ENCODE measurements at places on chromosomes 11 and 22.

- DNase-seq: no peak
Observed at GRCh38 chr22:39174498-39175352, 22.2 kb upstream of the CBX7 start.

GRCh38 chr11:11498195-11498594, 123.6 kb downstream of the GALNT18 start:
- DNase-seq: no peak

DNA sequence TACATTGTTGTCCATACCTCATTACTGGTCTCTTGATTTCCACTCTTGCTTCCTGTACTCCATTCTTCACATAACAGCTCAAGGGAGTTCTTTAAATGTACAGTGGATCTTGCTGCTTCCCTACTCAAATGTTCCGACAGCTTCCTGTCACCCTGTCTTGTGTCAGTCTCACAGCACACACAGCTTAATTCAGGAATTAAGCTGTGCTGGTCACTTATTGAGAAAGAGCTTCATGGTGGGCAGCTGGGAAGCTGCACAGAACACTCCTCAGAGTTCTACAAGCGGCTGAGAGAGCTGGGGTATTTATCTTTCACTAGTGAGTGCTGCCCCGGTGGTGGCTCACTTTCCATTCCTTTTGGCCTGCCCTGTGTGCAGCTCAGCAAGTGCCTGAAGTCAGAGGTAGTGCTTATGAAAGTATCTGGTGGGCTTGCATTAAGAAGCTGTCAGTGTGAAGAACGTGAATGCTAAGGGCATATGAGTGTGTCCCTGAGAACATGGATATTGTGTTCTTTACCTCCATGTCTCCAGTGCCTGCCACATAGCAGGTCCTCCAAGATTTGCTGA, 48.7 kb downstream of the KCNQ1OT1 start:
- no peak for DNase-seq

DNA sequence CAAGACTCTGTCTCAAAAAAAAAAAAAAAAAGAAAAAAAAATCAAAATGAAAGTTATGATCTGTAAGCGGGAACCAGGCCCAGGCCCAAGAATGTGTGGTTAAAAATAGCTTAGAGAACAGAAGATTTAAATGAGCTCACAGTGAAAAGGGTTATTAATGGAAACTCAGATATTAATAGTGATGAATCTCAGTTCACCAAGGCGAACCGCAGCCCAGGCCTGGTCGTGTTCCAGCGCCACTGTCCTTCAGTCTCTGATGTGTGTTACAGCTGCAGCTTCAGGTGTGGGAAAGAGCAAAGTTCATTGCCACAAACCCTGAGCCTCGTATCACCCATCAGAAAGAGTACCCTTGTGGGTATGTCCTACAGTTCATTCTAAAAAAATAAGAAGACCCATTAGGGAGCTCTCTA, 107.1 kb downstream of the GAB2 start:
- no peak for DNase-seq

GRCh38 chr11:109037856-109038780, 373.2 kb downstream of the DDX10 start:
- DNase-seq: no peak

DNA sequence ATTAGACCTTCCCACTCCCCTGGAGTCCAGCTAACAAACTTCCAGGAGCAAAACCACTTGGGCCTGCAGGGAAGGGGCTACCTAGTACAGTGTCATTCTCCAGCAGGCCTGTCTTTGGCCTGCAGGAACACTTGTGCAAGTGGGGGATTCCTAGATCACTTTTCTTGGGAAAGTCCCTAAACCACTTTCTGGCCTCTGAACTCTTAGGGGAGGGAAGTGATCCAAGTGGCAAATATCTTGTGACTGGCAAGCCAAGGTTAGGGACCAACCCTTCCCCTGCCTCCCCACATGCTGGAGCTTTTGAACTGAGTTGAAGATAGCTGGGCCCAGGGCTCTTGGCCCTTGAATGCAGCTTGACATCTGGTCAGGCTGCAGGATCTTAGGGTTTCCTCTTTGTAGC, 17.2 kb downstream of the PPFIBP2 start:
- DNase-seq: no peak

- DNase-seq: no peak
Observed at GRCh38 chr11:8043756-8044155, 37.3 kb upstream of the TUB start.

DNA sequence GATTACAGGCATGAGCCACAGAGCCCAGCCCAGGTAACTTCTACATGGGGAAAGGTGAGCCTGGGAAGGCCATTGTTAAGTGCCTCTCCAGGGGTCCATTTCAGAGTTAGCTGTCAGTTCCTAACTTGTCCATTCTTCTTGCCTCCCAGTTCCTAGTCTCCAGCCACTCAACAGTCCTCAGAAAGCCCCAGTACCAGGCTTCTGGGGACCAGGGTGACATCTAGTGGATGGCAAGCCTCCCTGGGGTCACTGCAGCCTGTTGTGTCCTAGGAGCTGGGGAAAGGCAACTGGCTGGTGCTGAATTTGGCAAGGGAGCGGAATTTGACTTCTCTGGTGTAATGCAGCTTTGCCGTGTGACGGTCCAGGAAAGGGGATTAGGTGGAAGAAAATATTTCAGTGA, 2.1 kb downstream of the LGALS12 start:
- no peak for DNase-seq

- no peak for DNase-seq
Observed at GRCh38 chr22:36136988-36137387, 23.6 kb downstream of the APOL3 start.

- no peak for DNase-seq
Observed at GRCh38 chr11:45928535-45929215, 6.2 kb downstream of the LARGE2 start.

GRCh38 chr11:29957431-29957830, 59.4 kb downstream of the KCNA4 start:
- DNase-seq: no peak

- no peak for DNase-seq
Observed at GRCh38 chr11:65776710-65777141, 4.0 kb downstream of the AP5B1 start.

DNA sequence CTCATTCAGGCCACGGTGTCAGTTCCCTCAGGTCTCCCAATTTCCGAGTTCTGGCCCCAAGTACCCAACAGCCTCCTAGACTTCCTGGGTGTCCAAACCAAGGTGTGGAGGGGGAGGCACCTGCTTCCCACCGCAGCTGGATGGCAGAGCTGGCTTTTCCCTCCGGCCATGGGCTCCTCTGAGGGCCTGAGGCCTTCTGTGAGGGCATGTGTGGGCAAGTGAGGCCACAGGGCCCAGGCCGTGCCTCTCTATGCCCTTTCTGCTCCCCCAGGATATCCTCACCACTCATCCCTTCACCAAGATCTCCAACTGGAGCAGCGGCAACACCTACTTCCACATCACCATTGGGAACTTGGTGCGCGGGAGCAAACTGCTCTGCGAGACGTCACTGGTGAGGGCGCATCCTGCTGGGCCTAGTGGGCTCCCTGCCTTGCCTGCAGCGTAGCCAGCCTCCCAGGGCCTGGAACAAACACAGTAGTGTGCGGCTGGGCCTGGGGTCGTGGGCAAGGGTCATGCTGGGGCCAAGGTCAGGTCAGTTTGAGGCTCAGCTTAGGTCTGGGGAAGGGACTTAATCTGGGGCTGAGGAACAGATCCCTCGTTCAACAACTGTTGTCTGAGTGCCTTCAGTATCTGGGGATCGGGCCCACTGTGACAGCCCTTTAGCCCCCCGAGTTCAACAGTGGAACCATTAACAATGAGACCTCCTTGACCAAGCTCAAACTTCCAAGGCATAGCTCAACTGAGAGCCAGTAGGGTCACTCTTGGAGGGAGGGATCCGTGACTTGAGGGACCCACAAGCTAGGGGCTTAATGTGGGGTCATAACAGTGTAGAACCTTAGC, 85.8 kb downstream of the MYO7A start:
- no peak for DNase-seq

- no peak for DNase-seq
Observed at GRCh38 chr11:22478169-22478568, 140.0 kb downstream of the SLC17A6 start.

DNA sequence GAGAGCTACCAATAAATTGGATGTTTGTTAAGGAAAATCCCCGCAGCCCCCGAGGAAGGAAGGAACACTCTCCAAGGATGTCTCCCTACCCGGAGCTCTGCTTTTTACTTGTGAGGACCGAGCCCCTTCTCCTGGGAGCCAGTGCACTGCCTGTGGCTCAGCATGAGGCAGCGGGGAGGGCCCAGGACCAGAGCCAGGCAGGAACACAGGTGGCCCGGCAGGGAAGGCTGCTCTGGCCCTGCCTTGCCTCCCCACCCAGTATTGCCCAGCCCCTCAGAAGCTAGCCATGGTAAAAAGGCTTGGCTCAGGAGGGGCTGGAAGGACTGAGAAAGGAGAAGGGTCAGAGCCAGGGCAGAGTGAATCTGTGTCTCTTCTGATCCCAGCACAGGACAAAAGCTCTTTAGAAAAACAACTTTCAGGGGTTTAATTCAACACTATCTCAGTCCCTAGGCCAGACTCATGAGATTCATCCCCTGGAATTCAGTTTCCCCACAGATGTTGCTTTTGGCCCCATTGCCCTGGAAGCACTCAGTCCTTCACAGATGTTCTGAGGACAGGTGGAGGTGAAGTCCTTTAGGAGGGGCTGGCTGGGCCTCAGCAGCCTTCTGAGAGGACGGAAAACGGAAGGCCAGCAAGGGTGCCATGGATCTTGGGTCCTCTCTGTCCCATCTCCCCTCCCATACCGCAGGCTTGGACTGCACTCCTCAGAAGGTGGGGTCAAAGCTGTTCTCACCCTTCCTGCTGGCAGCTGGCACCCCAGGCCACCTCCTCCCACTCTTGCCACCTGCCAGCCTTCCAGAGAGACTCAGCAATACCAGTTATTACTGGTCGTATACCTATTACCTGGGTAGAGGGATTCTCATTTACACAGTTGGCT, 318.9 kb downstream of the NTM start:
- no peak for DNase-seq

GRCh38 chr11:107243929-107244328, 213.7 kb downstream of the CWF19L2 start:
- DNase-seq: no peak

DNA sequence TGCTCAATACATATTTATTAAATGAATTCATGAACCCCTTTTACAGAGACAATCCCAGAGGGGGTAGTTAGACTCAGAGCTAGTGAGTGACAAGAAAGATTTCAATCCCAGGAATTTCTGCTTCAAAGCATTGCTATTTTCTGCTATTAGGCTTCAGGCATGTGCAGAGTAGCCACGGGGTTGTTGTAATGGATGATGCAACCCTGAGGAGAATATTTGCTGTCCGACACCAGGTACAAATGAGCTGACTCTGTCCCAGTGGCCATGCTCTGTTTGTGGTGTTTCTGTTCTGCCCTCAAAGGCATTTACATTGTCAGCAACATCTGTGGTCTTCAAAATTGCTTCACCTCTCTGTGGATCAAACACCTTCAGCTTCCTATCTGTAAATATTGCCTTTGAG, 102.6 kb downstream of the CSNK2A3 start:
- DNase-seq: no peak

DNA sequence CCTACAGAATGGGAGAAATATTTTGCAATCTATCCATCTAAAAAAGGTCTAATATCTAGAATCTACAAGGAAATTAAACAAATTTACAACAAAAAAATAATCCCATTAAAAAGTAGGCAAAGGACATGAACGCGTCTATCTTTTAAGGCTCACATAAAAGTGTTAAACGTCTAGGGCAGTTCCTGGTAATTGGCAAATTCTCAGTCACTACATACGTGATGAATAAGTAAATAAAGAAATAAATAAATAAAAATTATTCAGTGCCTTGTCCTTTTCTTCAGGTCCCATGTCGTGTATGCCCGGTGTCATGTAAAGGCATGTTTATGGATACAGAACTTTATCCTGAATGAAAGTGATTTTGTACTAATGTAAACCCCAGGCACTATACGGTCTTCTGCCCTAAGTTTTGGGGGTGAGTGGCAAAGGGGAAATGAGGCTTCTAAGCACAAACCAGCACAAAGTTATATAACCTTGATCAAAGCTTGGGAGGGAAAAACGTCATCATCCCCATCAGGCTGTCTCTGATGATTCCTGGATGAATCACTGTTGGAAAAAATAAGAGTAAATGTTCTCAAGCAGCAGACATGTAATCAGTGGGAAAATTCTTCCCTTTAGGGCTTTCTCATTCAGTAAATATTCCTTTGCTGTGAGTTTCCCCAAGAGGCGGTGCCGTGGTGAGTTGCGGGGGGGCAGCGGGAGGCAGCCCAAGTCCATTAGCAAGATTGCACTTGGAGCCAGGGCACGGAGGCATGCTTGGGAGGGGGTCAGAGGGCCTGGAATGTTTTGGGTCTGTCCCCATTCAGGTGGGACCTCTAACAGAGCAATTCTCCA, 30.4 kb upstream of the MICAL2 start:
- no peak for DNase-seq

- no peak for DNase-seq
Observed at GRCh38 chr11:64251016-64251752, at the start of gene PLCB3. Gene PLCB3, plus strand, starts transcription at chr11:64251530. Its CDS starts 120 bp downstream, at chr11:64251650.

DNA sequence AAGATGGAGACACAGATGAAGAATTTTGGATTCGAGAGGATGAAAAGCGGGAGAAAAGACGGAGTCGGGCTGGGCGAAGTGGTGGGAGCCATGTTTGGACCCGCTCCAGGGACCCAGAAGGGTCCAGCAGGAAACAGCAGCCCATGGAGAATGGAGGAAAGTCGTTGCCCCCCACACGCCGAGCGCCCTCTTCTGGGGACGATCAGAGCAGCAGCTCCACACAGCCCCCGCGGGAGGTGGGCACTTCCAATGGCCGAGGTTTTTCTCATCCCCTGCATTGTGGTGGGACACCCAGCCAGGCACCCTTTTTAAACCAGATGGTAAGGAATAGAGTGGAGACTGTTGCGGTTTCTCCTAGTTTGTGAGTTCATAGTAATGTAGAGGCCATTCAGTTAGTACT, 22.8 kb upstream of the SLC25A18 start:
- DNase-seq: no peak

DNA sequence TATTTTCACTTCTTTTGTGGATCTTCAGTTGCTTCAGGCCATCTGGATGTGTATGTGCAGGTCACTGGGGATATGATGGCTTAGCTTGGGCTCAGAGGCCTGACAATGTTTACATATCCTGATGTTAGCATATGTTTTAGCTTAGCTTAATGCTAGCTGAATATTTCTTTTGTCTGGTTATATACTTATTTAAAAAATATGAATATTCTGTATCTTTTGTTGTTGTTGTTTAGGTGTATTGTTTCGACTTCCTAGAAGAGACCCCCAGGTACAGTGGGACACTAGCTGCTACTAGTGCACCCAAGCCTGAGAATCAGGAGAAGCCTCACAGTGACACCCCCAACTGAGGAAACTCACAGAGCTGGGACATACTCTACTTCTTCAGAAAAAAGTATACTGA, at the start of gene KDM4E:
Gene KDM4E (plus strand): TSS at position 301 of the 400 bp plus-strand sequence. CDS start 300 bp downstream, outside the sequence.
- DNase-seq: no peak

DNA sequence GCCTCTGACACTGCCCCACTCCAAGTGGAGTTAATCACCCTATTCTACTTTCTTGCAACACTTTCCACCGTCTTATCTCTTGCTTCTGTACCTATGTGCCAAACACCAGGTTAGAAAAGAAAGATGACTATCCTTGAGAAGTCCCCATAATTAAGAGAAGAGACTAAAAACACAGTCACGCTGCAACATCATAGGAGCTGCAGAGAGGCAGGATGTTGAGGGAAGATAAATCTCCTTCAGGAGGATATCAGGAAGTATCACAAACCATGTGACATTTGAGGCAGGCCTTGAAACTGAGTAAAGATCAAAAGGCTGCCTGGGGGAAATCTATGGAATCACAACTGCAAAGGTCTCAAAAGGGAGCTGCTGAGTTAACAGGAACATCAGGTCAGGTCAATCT, 24.8 kb downstream of the GAB2 start:
- DNase-seq: no peak

GRCh38 chr11:20854215-20854955, 185.0 kb downstream of the NELL1 start:
- no peak for DNase-seq

Data from NCI-H2107 (cell line).